ENCODE measurements at places on chromosomes 13 and 19. TPM values are rescaled to one million over a fixed set of nuclear protein-coding genes. Genes with fewer than 3 reads are reported as not detected.
A peak's percentile ranks its signal among the peaks of the same experiment; 100 is the strongest.

DNA sequence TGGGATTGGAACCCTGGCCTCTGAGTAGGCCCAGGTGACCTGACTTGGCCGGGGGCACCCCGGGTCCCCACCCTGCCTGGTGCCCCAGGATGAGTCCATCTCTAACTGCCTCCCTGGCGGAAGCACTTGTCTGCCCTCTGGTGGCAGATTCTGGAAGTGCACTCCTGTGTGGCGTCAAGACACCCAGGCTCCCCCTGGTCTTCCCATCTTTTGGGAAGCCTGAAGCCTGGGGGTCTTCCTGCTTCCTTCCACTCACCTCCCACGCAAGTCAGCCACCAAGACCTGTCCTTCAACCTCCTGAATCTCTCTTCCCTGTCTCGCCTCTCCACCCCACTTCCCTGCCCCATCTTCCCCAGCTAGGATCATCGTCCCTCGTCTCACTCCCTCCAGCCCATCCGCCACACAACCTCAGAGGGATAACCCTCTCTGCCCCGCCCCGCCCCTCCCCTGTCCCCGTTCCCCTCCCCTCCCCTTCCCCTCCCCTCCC, 7.4 kb downstream of the RABAC1 start:
- peak; percentile 87 for DNase-seq

DNA sequence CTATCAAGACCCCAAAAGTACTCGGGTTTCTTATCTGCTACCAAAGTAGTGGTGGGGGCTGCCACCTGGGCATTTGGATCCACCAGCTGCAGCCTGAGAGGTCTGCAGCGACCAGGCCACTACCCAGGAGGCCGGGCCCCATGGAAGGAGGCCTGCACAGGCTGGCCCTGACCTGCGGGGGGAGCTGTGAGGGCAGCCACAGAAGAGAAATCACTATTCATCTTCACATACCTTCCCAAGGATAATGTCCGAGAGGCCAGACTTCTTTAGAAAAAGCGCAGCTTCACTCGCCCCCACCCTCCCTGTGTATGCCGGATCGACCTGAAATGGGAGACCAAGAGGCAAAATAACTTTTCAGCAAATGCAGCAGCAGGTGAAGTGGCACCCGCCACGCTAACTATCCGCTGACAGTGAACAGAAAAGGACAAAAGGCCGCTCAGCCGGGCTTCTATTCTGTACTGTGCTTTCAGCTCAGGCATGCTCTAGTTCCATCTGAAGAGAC, 30.1 kb downstream of the EPS15L1 start:
- DNase-seq, result no peak

GRCh38 chr19:9431475-9431874, 3.9 kb downstream of the ZNF266 start:
- DNase-seq, result no peak

GRCh38 chr19:15555021-15555420, 46.7 kb downstream of the CYP4F22 start:
- DNase-seq, result no peak

DNA sequence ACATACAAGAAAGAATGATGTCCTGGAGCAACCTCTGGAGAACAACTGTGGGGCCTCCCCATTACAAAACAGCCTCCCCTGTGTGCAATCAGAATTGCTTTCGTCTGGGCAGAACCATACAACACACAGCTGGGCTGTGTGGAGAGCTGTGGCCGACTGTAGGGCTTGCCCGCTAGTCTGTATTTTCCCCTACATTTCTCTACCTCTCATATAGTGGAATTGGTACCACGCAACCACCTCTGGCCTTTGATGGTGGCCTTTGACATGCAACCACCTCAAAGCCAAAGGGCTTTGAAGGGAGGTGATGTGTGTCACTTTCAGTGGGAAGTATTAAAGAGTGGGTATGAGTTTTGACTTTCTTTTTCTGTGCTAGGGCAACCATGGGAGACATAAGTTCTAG, 34.0 kb downstream of the GARRE1 start:
- no peak for DNase-seq

DNA sequence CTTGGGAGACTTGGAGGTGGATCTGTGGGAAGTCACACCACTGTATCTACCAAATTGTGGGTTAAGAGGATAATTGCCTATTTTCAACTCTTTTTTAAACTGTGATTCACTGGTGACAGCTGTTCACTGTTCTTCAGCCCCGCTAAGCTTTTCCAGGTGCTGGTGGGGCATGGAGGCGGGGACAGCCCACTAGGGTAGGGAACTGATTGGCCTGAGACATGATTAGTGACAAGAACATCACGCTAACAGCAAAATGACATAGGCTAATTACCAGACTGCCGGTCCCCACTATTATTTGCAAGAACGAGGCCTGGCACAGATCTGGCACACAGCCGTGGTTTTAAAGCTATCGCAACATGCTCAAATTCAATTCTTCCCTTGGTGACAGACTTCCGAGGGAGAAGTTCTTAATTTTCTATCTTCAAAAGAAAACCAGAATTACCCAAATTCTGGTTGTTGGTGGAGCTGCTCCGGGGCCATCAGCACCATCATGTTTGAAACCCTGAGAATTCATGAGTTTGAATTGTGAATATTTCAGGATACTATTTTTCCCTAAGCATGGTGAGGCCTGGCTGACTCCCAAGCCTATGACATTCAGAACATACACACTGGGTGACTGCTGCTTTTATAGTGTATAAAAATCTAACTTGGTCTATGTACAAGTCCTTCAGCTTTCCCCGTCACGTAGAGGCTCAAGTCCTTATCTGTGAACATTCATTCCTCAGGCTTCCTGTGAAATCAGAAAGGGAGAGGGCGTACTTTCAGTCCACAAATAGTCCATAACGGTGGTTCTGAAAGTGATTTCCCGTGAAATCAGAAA, 17.9 kb downstream of the DOCK9 start:
- DNase-seq, result no peak

DNA sequence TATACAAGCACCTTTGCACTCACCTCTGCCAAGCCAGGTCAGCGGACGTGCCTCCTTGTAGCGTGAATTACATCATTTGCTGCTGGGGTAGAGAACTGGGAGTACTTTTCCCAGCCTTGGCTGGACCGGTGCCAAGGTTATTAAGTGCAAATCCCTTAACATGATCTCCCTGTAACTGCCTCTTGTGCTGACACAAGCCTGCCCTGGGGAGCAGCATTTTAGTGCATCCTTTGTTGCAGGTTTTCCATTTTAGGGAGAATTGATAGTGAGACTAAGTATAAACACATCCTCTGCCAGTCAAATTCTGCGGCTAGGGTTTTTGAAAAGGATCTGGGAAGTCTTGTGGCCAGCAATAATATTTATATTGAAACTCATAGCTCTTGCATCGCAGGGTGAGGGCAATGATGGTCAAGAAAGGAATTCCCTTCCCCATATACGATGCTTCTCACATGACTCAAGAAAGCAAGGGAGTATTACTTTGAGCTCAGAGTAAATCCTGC, 32.7 kb upstream of the DCLK1 start:
- DNase-seq, result no peak

GRCh38 chr13:99151516-99151915, 49.1 kb upstream of the UBAC2 start:
- no peak for DNase-seq

- DNase-seq, result no peak
Measured at GRCh38 chr19:37933937-37934358, 26.9 kb downstream of the SIPA1L3 start.

GRCh38 chr19:44741841-44742329, 6.6 kb upstream of the BCL3 start:
- peak; percentile 96 for DNase-seq

DNA sequence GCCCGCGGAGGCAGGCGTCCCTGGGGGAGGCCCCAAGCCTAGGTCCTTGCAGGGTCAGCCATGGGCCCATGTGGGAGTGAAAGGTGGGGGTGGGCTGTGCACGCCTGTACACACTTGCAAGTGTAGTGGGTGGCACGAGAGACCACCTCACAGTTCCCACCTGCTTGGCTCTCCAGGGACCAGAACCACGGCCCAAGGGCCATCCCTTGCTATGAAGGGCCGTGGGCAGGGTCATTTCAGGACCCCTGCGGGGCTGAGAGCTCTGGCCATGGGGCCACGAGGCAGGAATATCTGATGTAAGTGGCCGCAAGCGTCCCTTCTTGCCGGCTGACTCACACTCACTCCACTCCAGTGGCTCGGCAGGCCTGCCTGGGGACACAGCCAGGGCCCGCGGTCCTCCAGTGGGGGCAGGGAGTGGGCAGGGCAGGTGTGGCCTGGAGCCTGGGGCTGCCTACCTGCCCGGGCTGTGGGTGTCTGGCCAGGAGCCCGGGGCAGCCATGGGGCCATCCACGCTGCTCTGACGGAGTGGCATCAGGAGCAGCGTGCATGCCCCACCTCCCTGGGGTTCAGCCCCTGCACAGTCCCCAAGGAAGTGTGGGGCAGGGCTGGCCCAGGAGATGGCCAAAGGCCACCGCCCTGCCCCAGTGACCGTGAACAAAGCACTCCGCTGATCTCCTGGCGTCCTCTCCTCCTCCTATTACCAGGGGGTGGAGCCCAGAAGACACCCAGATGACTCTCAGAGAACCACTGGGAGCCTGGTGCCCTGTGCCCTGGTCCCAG, 8.6 kb upstream of the MKNK2 start:
- no peak for DNase-seq

- DNase-seq, result no peak
Measured at GRCh38 chr19:50300814-50301606, 28.2 kb downstream of the KCNC3 start.

DNA sequence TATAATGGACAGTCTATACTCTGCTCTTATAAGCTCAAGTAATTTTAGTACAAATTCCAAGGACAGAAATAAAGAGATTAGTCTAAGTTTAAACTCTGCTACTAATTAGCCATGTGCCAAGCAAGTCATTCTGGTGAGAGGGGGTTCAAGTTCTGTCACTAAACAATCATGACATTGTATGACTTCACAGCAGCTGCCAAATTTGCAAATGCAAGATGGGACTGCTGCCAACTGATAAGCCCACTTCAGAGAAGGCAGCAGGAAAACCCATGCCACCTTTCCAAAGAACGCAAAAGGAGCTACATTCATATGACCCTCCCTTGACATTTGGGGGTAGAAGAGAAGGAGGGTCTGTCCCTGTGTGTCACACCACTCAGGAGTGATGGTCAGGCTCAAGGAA, 60.7 kb upstream of the RFXAP start:
- no peak for DNase-seq

GRCh38 chr13:59742467-59742866, 421.3 kb downstream of the DIAPH3 start:
- DNase-seq, result no peak

GRCh38 chr13:44108331-44108858, 228.7 kb downstream of the LACC1 start:
- DNase-seq, result no peak

DNA sequence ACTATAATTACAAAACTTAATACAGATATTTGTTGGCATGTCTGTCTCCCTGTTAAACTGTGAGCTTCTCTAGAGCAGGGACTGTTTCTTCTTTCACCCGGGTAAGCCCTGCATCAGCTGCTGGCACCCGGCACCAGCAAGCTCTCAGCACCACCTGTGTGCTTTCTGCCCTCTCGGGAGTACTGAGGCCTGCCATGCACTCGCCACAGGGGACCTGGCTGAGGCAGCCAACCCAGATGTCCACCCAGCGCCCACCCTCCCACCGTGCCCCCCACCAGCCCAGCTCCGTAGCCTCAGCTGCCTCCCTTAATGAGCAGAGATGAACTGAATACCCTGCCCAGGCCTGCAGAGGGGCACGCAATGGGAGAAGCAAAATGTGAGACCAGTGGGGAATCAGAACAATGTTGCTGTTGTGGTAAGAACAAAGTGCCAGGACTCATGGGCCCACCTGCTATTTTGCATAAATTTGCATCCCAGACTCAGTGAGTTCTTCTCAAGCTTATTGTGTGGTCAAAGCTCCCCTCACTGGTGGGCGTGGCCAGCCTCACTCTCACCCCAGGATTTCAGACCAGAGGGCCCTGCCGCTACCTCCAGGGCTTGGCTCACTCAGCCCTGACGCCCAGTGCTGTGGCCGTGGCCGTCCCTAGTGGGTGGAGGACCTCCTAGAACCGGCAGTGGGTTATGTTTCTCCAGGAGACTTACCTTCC, 14.6 kb upstream of the SERPINE3 start:
- DNase-seq, result no peak

GRCh38 chr19:33530296-33530695, 8.7 kb upstream of the PEPD start:
- DNase-seq, result no peak

DNA sequence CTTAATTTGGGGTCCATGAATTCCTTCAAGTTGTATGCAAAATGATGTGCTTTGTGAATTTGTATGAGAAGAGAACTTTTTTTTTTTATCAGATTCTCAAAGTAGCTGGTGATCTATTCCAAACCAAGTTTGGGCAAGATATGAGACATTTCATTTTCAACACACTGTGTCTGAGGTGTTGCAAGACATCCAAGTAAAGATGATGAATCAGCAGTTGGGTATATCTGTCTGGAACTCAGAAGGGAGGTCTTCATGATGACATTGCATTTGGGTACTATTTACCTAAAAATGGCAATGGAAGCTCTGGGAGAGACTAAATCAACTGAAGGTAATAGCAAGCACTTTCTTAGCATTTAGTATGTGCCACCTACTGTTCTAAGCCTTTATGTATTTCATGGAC, 2.8 kb downstream of the FAM124A start:
- DNase-seq, result no peak

- no peak for DNase-seq
Measured at GRCh38 chr13:77379508-77379907, 52.6 kb upstream of the MYCBP2 start.

DNA sequence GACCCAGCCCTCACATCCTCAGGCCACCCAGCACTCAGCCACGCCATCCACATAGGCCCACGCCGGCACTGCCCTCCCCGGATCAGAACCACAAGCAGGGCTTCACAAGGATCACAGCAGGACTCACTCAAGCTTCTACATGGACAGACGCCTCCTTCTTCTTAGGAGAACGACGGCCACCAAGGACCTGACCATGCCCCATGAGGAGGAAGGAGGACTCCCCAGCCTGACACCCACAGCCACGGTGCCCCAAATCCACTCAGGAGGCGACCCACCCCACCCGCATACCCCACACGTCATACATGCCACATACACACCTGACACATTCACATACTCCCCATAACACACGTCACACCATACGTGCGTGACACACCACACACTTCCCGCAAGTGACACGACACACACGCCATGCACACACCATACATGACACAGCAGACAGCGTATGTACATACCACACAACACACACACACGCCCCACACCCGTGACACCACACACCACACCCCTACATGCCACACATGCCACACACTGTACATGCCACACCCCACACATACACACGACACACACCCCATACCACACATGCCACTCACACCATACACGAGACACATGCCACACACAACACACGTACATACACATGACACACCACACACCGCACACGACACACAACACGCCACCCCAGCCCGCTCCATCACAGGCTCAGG, 50.4 kb downstream of the MLLT1 start:
- DNase-seq, result no peak

- no peak for DNase-seq
Measured at GRCh38 chr13:62482351-62482750, 1066.7 kb upstream of the PCDH20 start.

THAP8 gene
- total RNA-seq, result 2.0 TPM

CACNG7 gene
- not detected for total RNA-seq

IRF3 gene
- total RNA-seq, result 36.3 TPM

PSG11 gene
- total RNA-seq, result not detected

FBXO17 gene
- 35.6 TPM for total RNA-seq

PALM gene
- total RNA-seq, result 119 TPM

ZNF536 gene
- 1.1 TPM for total RNA-seq

KIR3DL1 gene
- total RNA-seq, result not detected

PLIN5 gene
- 48.1 TPM for total RNA-seq

ZNF177 gene
- total RNA-seq, result 3.3 TPM

C13orf46 gene
- 2.3 TPM for total RNA-seq

ZNF132 gene
- 4.0 TPM for total RNA-seq

ZNF625 gene
- 2.6 TPM for total RNA-seq

SMIM44 gene
- not detected for total RNA-seq

KLK5 gene
- total RNA-seq, result 3.3 TPM

HIPK4 gene
- not detected for total RNA-seq

Data from omental fat pad (tissue), 4 donors.